ENCODE measurements at places on chromosomes 6 and 20.

DNA sequence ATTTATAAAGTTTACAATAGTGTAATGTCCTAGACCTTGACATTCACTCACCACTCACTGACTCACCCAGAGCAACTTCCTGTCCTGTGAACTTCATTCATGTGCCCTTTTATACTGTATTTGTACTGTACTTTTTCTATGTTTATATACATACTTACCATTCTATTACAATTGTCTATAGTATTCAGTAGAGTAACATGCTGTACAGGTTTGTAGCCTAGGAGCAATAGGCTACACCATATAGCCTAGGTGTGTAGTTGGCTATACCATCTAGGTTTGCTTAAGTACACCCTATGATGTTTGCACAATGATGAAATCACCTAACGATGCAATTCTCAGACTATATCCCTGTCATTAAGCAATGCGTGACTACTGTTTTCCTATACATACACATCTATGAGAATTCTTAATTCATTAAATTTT is 17.5 kb downstream of the EDEM2 start:
- no peak for DNase-seq

DNA sequence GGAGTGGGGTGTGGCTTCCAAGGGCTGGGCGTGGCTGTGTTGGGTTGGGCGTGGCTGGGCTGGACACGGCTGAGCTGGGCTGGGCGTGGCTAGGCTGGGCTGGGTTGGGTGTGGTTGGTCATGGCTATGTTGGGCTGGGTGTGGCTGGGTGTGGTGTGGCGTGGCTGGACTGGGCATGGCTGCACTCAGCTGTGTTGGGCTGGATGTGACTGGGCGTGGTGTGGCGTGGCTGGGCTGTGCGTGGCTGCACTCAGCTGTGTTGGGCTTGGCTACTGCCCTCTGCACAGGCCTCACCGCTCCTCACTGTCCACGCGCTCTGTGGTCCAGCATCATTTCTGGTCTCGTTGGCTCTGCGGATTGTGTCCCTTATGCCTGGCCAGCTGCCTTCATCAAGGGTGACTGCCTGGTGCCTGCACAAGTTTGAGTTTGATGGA is 43.5 kb upstream of the SLCO4A1 start:
- no peak for DNase-seq

- no peak for DNase-seq
Measured at GRCh38 chr20:48959899-48960550, 38.5 kb downstream of the ARFGEF2 start.

- no peak for DNase-seq
Measured at GRCh38 chr6:47722194-47722593, 23.8 kb downstream of the ADGRF4 start.

GRCh38 chr6:41439524-41440418 is 104.4 kb downstream of the NCR2 start:
- DNase-seq: peak; percentile 69

- DNase-seq: no peak
Measured at GRCh38 chr6:52253494-52253893, 9.2 kb upstream of the IL17F start.

- no peak for DNase-seq
Measured at GRCh38 chr6:119043783-119044182, 34.7 kb downstream of the FAM184A start.

DNA sequence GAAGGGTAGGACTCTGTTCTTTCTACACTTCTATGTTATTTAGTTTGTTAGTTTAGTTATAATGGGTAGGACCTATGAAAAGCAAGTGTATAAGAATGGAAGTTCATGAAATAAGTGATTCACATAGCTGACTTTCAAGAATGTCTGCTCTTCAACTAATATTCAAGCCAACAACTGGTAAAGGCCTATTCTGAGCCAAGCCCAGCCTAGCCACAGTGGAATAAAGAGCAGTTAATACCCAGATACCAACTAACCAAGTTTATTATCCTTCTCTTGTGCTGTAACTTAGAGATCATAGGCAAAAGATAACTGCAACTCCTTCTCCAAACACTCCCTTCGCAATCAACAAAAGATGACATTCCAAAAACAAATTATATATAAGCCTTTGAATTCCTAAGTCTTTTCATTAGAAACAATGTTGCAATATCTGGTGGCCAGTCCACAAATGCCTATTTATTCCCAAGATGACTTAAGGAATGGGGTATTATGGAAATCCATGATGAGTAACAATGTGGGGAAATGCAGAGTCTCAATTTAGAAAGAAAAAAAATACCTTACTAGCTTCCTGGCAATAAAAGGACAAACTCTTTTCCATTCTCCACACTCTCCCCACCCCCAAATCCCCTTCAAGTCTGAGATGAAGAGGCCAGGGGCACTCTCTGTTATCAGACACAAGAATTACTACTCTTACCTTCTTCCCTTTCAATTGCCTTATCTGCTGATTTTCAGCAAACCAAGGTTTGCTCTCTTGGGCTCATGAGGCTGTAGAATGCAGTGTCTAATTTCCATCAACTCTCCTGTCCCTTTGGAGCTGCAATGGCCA is 27.4 kb downstream of the BTBD9 start:
- DNase-seq: no peak

DNA sequence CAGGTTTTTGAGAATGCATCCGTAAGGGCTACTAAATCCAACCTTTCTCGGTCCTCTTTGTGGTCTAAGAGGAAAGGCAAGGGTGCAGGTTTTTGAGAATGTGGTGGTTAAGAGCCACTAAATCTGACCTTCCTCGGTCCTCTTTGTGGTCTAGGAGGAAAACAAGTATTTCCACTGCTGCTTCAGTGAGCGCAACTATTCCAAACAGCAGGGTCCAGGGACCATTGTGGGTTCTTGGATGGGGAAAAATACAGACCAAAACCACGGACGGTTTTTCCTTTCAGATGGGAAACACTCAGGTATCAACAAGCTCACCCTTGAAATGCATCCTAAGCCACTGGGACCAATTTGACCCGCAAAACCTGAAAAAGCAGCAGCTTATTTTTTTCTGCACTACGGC is 21.9 kb downstream of the BTBD9 start:
- DNase-seq: no peak

DNA sequence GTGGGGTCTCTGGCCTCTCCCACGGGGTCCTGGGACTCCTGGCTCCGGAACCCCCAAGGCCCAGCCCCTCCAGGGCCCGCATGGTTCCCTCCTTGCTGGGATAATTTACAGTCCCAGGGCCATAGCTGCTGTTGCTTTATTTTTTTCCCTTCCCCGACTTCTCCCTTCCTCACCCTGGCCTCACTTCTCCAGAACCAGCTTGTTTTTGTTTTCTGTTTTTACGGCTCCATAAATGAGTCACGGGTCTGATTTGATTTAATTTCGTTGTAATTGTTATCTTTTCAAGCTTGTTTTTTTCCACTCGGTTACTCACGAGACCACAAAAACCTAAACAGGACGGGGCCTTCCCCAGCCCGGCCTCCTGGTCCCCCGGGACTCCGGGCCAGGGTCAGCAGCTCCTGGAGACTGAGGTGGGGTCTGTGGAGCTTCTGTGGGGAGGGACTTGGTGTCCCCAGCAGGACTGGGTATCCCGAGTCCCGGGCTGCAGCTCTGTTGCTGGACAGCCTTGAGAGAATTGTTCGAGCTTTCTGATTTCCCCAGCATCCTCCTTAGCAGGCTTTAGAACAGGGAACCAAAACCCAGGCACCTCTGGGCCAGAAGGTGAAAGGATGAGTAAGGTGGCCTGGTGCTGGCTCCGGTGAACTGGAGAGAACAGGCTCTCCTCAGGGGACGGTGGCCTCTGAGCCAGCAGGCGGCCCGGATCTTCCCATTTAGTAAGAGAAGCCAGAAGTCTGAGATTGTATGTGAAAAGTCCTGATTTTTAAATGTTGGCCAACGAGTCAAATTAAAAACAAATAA is 94.9 kb downstream of the CEBPB start:
- no peak for DNase-seq

DNA sequence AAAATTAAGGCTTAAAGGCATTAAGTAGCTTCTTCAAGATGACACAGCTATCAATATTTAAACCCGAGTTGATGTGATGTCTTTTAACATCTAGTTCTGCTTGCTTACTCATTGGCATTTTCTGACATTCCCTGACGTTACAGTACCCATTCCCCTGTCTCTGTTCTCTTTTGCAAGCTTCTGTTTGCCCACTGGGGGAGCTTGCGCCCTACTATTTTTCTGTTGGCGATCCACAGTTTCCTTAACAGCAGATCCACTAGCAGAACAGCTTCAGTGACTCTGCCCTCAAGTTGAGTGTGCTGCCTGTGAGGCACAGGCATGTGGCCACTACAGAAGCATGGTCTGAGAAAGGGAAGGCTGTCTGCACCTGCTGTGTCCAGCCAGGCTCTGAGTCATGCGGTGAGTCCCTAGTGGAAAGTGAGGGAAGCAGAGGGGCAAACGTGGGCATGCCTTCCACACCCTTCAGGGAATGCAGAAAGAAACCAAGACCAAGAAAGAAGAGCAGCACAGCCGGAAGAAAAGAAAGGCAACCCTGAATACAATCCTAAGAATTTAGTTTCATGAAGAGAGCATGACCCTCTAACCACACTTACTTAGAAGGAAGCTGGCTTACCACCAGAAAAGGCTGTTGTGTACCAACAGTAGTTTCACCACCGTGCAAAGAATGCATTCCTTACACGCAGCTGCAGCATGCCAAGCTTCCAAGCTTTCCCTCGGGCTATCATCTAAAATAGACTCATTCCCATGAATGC is 97.7 kb upstream of the VGLL2 start:
- no peak for DNase-seq

GRCh38 chr6:96934087-96934486 is 9.6 kb downstream of the KLHL32 start:
- DNase-seq: no peak

DNA sequence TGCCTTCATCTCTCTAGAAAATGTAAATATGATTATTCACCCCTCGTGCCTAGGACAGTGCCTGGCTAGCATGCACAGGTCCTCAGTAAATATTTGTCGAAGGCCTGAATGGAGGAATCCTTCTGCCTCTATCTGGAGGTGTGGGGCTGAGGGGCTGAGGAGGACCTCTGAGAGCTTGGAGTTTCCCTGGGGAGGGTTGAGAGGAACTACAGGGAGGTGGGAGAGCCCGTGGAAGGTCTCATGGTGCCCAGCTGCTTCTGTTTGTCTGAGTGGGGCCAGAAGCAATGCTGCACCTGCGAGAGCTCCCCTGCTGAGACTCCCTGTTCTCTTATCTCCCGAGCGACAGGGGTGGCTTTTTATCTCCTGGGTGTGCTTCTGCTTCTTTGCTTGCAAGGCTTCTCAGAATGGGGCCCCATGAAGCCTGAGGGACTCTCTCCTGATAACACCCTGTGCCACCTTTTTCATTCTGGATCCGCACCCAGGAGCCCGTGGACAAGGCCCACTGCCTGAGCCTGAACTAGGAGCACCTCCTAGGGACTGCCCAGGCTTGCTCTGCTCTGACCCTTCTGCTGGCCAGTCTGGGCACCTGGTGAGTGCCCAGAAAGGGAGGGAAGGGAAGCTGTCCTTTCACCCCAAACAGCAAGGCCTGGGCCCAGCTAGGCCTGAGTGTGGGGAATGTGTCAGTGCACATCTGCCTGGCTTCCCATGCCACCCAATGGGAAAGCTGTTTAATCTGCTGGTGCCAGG is 2.4 kb downstream of the SLC29A1 start:
- DNase-seq: no peak

- no peak for DNase-seq
Measured at GRCh38 chr6:89244241-89244985, 27.3 kb upstream of the GABRR1 start.

- no peak for DNase-seq
Measured at GRCh38 chr6:3535033-3535775, 78.4 kb upstream of the SLC22A23 start.

- DNase-seq: no peak
Measured at GRCh38 chr6:148509119-148509799, 166.6 kb downstream of the SASH1 start.

DNA sequence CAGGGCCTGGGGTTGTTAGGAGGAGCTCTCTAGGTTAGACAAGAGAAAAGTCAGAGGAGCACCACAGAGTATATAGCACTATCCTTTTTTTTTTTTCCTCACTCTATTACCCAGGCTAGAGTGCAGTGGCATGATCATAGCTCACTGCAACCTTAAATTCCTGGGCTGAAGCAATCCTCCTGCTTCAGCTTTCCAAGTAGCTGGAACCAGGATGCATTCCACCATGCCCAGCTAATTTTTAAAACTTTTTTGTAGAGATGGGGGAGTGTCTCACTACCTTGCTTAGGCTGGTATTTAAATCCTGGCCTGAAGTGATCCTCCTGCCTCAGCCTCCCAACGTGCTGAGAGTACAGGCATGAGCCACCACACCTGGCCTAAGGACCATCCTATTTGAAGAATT is 19.3 kb upstream of the AKIRIN2 start:
- DNase-seq: no peak

- no peak for DNase-seq
Measured at GRCh38 chr6:132971676-132972075, 157.3 kb downstream of the RPS12 start.

DNA sequence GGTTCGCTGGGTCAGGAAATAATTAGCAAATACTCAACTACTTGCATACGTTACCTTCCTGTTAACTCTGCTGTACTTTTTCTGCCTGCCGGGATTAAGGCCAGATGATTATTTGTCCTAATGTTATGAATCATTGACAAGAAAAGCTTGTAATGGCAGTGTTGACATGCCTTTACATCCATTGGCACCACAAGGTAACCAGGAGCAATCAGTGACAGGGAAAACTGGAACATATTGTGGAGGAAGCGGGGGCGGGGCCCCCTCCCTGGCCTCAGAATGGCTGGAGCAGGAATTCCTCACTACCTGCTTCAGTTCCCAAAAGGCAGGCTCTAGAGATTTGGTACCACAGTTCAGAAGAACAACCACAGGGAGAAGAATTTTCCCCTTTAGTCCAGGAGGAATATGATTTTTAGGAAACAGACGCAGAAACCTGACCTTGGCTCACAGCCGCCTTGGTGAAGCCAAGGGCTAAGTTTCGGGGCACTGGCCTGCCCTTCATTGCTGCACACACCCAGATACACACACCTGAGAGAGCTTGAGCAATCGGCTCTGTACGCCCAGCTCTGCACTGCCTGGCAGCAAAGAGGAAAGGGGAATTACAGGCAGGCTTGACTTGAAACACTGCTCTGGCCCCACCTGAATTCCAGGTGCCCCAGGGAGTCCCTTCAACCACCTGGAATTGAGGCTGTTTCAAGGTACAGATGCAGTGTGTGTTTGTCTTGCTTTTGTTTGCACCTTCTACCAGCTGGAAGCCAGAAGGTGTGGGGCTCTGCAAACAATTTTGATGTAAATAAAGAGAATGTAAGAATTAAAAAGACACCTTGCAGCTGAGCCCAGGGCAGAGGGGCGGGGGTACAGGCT is 89.8 kb downstream of the MYB start:
- no peak for DNase-seq

- peak; percentile 94 for DNase-seq
Measured at GRCh38 chr20:64062596-64063388, at the start of gene TCEA2. Gene TCEA2 (plus strand): TSS chr20:64063198. CDS start chr20:64063313, 115 bp downstream.

- no peak for DNase-seq
Measured at GRCh38 chr6:53413326-53413725, 64.6 kb upstream of the ELOVL5 start.

DNA sequence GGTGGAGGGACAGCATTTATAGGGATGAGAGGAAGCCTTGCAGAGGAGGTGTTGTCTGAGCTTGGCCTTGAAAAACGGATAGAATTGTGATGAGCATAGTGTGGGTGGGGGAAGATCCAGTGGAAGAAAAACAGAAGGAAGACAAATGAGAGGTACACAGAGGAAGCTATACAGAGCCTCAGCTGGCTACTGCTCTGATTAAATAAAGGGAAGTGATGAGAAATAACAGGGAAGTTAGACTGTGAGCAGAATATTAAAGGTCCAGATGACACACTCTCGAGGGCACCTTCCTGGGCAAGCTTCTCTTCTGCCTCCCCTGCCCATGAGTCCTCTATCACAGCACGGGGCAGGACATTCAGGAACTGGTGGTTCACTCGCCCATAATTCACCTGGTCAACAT is 182.3 kb downstream of the KIF16B start:
- no peak for DNase-seq

All from stimulated activated naive CD8-positive, alpha-beta T cell treated with anti-CD3 and anti-CD28 coated beads, Interleukin-15, amount 100 ng/mL, for 72 hours (primary cell).